IPS DF 19.7 (cell line): ENCODE measurements at places on chromosomes 2 and 18.

DNA sequence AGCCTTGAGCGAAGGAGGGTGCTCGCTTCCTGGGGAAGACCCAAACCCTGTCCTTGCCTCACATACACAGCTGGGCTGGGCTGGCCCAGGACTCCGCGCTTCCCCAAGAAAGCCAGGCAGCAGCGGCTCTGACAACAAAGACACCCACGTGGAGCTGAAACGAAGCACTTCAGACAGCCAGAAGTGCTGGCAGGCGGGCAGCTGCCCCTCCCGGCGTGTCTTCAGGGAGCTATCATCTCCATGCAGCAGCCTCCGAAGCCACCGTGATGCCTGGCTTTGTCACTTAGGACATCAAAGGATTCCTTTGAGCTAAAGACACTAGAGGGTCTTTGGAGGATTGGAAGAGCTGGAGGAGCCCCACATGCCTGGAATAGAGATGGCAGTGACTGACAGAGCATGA, 35.2 kb downstream of the C1QL2 start:
- no peak for DNase-seq

GRCh38 chr18:22394428-22394827, 23.3 kb downstream of the CTAGE1 start:
- DNase-seq = no peak

- no peak for DNase-seq
These were observed 24.9 kb downstream of the PECR start for GRCh38 chr2:216056739-216057138.

DNA sequence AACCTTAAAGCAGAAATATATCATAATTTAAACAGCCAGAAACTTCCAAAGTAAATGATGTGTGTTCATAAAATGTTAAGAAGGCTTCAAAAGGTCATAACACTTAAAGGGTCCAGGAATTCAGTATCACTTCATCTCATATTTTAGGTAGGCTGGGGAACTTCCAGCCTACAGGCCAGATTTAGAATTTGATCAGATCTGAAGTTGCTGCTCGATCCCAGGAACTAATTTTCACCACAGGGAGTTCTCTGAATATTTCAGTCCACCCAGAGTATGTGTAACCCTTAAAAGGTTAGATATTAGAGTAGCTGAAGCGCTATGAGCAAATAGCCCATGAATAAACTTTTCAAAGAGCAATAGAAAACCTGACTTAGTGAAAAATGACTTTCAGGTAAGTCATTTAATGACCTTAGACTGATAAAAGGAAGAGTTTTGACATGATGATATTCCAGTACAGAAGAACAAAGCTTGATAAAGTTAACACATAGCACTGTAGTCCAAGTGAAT, 1.7 kb downstream of the WIPF1 start:
- no peak for DNase-seq

DNA sequence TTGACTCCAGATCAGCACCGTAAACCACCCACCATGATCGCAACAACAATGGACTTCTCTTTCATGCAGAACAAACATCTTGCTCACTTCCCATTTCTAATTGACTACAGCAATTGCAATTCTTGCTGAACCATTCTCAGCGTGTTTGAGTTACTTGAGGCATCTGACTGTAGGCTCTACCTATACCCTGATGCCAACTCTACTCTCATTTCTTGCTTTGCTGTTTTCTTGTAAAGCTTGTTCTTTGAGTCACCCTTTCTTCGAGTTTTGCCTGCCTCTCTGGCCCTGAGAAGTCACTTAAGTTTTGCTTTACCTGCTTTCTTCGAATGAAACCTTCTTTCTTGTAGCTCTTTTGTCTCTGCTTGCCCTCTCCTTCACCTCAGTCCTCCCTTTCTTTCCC, 160.5 kb upstream of the RND3 start:
- no peak for DNase-seq
